ENCODE measurements at places on chromosomes 5 and 9.

GRCh38 chr9:107927276-107927675 is 437.7 kb upstream of the KLF4 start:
- no peak for DNase-seq

DNA sequence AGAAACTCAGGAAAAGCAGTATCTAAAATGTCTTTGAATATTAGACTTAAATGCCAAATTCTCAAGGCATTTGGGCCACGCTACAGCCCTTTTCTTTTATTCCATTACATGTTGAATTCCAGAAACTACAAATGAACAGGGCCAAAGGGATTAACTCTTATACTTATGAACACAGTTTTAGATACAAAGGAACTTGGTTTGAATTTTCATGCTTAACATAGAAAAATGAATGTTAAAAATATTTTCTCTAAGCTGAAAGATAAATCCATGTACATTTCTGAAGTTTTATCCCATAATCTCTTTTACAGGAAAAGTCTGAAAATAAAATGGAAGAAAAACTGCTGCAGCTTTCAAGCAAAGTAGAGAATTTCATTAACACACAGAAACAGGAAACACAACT is 56.8 kb downstream of the FAM81B start:
- no peak for DNase-seq

DNA sequence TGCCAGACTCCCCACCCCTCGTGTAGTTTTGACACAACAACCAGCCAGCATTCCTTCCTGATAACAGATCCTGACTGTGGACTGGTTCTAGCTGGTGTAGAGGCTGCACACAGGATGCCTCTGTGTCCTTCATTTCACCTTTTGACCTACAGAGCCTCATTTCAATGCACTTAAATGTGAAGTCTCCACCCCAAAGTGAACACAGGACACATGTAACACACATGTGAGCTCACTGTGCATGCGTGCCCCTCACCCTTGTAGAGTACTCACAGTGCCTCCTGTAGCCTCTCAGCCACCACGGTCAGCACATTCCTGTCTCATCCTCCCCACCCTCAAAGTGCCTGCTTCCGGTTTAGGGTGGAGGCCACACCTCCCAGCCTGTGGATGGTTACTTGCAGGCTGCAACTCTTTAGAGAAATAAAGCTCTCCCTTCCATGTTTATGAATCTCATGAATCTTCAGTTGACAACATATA is 11.6 kb upstream of the NKD2 start:
- DNase-seq = no peak

DNA sequence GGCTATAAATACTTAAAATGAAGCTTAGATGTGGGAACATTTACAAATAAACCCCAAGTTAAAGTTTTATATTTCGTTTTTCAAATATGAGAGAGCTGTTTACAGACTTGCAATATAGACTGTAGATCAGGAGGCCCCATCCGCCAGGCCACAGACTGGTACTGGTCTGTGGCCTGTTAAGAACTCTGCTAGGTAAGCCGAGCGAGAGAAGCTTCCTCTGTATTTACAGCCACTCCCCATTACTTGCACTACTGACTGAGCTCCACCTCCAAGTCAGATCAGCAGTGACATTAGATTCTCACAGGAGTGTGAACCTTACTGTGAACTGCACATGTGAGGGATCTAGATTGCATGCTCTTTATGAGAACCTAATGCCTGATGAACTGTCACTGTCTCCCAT is 561.4 kb upstream of the FAM174A start:
- DNase-seq = no peak

DNA sequence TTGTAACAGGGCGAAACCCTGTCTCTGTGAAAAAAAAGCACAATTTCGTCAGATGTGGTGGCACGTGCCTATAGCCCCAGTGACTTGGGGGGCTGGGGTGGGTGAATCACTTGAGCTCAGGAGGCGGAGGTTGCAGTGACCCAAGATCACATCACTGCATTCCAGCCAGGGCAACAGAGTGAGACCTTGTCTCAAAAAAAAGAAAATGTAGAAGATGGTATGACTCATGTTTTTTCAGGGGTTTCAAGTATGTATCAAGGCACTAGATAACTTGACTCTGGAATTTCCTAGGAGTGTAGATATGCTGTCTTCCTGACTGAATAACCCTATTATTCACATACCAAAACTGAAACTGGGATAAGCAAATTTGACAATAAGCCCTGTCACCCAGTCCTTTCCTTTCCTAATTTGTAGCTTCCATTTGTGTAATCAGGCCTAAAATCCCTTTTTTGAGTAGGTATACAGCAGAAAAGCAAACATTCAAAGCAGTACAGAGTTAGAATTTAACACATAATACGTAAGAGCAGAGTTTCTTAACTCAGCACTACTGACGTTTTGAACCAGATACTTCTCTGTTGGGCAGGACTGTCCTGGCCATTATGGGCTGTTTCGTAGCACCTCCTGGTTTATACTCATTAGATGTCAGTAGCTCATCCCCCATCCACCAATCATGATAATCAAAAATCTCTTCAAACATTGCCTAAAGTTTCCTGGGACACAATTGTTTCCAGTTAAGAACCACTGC is 17.3 kb upstream of the ANKRD18B start:
- no peak for DNase-seq

GRCh38 chr9:133375724-133376654 is at the start of the genes STKLD1 and SURF4:
Gene STKLD1 (plus strand): TSS chr9:133376366. CDS start chr9:133376474, 108 bp downstream.
Gene SURF4 (minus strand): TSS chr9:133376060. CDS start chr9:133375969, 91 bp downstream.
- DNase-seq = peak; percentile 87

DNA sequence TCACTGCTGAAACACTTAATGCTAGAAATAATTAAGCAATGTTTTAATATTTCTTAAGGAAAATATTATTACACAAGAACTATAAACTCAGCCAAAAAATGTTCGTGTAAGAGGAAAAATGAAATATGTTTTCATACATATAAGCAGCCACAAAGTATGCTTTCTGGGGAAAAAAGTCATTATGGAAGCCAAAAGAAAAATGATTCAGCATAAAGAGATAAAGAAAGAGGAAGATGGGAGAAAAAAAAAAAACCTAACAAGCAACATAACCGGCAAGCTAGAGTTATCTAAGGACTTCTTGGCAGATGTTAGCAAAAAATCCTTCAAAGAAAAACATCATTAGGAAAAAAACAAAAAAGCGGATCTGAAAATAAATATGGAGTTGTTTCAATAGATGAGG is 179.1 kb downstream of the MUSK start:
- DNase-seq = no peak

DNA sequence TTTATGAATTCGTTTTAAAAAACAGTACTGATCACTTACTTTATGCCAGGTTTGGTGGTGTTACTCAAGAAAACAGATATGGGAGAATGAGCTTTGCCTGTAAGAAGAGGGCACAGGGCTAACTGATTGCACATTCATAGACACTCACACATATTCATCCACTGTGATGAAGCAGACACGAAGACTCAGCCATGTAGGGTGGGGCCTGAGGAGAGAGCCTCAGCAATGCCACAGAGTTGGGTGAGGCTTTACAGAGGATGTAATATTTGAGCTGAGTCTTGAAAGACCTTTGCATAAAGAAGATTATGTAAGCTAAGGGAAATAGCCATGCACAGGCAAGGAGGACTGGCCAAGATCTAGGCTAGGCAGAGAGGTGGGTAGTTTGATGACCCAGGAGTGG is 472.8 kb downstream of the PSAT1 start:
- DNase-seq = no peak

DNA sequence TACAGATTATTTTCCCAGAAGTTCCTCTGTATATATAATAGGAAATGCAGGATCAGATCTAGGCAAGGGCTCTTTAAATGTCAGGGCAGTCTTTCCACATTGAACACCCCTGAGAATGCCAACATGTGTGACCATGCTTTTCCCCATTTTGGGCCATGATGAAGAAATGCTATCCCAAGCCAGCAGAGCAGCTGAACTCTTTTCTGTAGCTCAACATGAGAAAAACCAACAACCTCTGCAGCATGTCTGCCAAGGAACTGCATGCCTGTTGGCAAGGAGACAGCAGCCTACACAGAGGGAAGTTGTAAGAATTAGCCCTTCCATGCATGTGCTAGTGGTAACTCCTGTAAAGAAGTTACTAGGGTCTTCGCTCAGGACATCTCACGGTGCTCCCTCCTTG is 9.5 kb upstream of the IFNK start:
- no peak for DNase-seq

DNA sequence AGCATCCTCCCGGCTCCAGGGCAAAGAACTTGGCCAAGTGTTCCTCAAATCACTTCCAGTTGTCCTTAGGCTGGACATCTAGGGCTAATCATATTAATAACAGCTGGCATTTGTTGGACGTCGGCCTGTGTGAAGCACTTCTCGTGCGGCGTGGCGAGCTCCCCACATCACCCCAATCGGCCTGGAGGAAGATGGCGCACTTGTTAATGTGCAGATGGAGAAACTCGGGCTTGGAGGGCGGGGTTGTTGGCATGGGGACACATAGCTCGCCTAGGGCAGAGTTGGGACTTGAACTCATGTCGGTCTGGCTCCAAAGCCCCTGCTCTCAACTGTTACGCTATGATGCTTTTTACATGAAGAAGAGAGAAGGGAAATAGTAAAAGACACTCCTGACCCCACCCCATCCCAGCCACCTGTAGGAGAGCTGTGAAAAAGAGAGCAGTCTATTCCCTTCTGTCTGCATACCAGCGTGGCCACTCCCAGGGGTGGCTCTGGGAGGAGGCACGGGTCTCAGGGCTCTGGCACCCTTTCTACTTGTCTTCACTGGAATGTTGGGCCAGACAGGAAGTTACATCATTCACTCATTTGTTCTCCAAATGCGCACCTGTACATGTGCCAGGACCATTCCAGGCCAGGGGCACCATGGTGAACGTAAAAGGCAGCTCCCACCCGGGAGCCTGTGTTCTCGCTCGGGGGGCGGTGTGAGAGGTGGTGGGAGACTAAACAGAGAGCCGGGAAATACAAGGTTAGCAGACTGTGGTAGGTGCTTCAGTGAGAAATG is 12.8 kb upstream of the NUP214 start:
- DNase-seq = no peak

DNA sequence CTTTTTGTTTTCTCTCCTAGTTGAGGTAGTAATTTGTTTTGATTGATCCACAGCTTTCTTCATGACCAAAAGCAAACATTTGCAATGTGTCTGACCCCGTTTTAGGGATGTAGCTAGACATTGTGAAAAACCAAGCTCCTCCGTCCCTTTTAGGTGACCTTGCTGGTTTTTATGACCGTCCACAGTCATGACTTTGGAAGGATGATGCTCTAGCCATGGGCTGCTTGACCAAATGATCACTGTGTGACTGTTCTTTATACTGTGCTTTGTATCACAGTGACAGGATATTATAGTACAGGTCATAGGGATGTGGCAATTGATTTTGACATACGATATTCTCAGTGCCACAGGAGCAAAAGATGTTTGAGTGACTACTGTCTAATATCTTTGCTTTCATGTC is 54.4 kb downstream of the KCNN2 start:
- no peak for DNase-seq

DNA sequence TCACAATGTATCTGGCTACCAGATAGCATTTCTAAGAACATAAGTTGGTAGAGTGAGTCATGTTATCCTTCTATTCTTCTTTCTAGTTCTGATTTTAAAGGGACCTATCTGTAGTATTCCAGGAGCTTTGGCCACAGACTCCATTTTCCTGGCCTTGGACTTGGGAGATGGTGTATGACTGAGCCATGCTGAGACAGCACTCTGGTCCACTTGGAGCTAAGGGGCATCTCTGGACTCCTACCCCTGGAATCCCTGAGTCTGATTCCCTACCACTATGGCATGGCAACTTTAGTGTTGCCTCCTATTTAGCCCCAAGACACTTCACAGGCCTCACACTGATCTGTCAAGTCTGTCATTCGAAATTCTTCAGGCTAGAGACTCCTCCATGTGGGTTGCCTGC is 58.8 kb downstream of the BAAT start:
- no peak for DNase-seq

DNA sequence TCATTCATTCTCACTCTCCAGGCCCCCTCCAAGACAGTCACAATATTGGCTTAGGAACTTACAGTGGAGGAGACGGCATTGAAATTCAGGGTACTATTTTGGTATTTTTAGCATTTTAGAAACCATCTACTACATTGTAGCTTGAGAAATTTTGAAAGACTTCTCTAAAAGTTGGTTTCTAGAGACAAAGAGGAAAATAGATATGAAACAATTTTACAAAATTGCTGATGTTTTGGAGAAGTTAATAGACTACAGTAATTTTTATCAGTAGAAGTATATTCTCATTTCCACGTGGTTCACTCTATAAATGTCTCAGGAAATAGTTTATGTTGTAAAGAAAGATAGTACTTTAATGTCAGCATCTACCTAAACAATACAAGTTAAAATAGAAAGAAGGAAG is 63.2 kb upstream of the ZSWIM6 start:
- no peak for DNase-seq

- no peak for DNase-seq
Measured at GRCh38 chr5:168251259-168251658, 40.2 kb upstream of the WWC1 start.

- DNase-seq = no peak
Measured at GRCh38 chr5:53256746-53257145, 147.2 kb upstream of the MOCS2 start.

- DNase-seq = no peak
Measured at GRCh38 chr9:13948037-13948436, 365.9 kb downstream of the NFIB start.

GRCh38 chr5:14182761-14183160 is 39.6 kb downstream of the TRIO start:
- no peak for DNase-seq

DNA sequence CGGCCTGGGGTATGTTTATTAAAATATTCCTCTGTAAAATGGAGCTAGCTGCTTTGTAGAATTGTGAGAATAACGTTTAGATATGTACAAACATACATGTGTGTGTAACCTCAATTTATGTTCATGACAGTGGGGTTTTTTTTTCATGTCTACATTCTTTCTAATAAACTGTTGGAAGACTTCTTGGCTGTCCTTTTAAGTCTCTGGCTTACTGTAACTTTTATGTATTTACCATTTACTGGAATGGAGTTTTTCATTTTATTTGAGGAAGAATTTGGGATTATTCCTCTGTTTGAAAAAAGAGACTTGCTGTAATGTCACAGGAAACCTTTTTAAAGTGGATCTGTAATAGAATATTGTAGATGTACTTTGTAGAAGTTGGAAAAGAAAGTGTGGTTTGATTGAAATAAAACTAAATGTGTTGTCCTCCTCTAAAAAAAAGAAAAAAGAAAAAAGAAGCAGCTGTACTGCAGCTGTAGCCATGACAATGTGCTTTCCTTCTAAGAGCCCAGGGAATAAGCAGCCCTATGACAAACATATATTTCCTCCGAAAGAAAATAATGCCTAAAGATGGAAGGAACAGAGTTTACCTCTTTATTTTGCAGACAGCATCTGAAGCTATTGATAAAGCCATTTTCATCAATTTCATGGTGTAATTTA is 71.2 kb upstream of the FREM1 start:
- DNase-seq = no peak

DNA sequence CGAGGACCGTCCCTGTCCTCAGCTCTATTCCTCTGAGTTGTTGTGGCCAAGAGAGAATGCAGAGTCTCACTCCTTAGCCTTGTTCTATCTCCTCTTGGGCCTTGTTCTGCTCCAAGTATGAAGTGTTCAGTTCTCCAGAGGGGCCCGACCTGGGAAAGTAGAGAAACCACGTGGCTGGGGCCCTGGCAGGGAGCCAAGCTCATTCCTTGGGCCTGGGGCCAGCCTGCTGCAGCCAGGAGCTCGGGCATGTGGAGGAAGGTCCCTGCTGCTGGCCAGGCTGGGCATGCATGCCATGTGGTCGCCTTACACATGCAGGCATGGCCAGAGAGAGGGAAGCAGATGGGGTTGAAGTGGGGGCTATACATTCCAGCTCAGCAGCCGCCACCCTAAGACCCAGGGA is 60.7 kb downstream of the COL27A1 start:
- DNase-seq = no peak

All from stimulated activated CD4-positive, alpha-beta T cell treated with anti-CD3 and anti-CD28 coated beads, TNF-alpha, amount 100 ng/mL, for 48 hours (primary cell).